ENCODE measurements at places on chromosomes 13 and 19.
A peak's percentile ranks its signal among the peaks of the same experiment; 100 is the strongest.

DNA sequence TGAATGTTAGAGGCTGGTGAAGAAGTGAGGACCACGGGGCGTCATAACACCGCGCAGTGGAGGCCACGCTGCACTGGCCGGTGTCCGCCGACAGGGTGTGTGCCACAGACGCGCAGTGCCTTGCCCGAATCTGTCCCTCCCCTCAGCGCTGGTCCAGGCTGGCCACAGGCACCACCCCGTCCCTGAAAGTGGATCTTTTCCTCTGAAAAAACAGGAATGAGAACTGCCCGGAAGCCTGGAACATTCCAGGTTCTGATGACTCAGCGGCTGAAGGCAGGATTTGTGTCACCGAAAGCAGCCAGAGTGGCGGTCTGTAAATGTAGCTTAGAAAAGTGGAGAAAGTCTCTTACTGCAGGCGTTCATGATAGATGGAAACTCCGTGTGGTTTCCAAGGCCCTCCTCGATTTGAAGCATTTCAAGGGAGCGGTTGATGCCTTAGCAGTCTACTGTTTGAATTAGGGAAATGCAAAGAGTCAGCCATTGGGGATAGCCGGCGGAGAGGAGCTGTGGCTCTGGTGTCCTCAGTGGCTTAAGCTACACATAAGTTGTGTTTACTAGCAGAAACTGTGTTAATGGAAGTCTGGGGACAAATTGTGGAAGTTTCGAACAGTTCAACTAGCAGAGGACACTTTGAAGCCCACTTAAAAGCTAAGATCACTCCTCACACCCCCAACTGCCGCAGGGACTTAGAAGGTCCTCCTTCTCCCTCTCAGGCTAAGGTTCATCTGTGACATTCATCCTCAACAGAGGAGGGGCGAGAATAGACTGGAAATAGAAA is 70.8 kb downstream of the NUFIP1 start:
- peak; percentile 53 for DNase-seq

DNA sequence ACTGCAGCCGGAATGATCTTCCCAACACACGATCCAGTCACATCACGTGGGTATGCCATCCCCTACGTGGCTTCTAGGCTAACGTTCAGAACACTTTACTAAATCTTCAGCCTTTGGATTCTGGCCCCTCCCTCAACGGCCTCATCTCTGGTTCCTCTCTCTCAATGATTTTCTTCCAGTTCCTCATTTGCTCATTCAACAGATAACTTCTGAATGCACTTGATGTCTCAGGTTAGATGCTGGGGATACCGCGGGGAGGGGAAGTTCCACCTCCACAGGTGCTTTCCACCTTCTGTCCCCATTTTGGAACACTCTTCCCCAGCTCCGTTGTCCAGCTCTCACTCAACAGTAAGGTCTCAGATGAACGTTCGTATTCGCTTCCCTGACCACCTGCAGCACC is 66.1 kb downstream of the ATP7B start:
- no peak for DNase-seq

DNA sequence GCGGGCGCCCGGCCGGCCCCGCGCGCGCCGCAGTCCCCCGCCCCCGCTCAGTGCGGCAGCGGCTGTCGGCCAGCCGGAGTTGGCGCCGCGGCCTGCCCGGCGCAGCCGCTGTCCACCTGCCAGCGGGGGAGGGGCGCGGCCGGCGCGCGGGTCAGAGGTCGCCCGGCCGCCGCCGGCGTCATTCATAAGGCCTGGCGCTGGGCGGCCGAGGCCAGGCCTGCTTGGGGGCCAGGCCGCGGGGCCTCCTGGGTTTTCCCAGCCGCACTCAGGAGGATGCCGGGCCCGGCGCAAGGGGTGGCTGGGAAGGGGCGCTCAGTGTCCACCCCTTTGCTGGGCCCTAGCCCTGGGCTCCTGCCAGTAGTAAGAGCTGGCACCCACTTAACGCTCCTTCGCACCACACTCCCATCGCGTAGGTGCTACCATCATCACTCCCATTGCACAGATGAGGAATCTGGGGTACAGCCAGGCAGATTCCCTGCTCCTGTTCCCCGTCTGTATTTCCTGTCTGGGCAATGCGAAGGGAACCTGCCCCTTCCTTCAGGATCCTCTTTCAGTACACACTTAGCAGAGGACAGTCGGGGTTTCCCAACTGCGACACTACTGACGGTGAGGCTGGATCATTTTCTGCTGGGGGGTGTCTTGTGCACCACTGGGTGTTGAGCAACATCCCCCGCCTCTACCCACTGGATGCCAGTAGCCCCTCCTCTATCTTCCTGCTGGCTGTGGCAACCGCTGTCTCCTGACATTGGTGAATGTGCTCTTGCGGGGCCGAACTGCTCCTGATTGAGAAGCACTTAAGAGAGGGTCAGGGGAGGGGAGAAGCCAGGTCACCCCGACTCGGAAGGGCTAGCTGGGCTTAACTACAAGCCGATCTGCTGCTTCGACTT is 846 bp upstream of the PRKACA start:
- DNase-seq: peak; percentile 24

- no peak for DNase-seq
Measured at GRCh38 chr13:71621174-71622124, 245.6 kb downstream of the DACH1 start.

GRCh38 chr19:27822336-27822735 is 1390.6 kb downstream of the UQCRFS1 start:
- DNase-seq: no peak

- DNase-seq: no peak
Measured at GRCh38 chr13:66665991-66666390, 564.1 kb downstream of the PCDH9 start.

- DNase-seq: no peak
Measured at GRCh38 chr19:10550336-10550735, 6.6 kb downstream of the ATG4D start.

DNA sequence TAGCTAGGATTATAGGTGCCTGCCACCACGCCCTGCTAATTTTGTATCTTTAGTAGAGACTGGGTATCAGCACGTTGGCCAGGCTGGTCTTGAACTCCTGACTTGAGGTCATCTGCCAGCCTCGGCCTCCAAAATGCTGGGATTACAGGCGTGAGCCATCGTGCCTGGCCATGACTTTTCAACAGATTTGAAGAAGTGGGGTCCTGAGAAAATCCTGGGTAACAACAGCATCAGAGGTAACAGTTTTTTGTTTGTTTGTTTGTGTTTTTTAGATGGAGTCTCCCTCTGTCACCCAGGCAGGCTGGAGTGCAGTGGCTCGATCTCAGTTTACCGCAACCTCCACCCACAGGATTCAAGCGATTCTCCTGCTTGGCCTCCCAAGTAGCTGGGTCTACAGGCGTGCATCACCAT is 3.7 kb downstream of the JUNB start:
- no peak for DNase-seq

- DNase-seq: no peak
Measured at GRCh38 chr13:78215458-78216108, 297.0 kb upstream of the EDNRB start.

All from esophagus squamous epithelium (tissue), 5 donors.